NCI-H524 (cell line): ENCODE measurements at places on chromosomes 6 and 20.

GRCh38 chr6:68711386-68712000 lies 76.4 kb downstream of the ADGRB3 start:
- no peak for DNase-seq

DNA sequence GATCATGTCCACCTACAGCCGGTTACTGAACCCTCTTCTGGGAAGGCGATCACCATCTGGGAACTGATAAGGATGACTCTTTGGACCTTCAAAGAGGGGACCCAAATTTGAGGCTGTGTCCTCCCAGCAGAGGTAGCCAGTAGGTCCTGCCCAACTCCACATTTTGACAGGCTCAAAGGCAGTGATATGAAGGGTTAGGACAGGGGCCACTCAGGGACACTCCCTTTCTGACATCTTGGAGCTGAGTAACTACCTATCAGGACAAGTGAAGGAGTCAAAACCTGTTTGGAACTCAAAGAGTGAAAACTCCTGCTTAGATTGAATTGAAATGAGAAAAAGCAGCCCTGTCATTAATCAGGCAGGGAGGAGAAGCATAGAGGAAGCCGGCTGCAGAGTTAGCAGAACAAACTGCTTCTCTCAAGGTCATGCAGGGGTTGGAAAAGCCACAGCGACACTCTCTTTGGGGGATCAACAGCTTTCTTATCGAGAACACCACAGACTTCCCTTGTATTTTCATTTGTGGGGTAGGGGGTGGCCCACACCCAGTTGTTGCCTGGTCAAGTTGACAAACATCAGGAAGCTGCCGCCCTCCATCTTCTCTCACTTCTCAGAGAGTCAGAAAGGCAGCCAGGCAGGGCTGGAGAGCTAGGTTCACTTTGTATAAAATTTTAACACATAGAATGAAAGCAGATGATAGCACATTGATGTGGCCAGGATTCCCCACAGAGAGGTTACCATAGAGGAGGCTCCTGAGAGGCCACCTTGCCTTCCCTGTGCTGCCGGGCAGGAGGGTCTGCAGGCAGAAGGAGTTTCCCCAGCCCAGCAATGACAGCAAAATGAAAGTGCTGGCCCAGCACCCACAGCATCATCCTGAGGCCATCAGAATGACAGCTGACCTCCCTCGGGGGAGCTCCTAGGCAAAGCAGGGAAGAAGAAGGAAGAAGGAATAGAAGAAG lies 47.6 kb downstream of the AGPAT4 start:
- no peak for DNase-seq

- DNase-seq: no peak
Observed at GRCh38 chr6:34115403-34115795, 30.5 kb downstream of the GRM4 start.

DNA sequence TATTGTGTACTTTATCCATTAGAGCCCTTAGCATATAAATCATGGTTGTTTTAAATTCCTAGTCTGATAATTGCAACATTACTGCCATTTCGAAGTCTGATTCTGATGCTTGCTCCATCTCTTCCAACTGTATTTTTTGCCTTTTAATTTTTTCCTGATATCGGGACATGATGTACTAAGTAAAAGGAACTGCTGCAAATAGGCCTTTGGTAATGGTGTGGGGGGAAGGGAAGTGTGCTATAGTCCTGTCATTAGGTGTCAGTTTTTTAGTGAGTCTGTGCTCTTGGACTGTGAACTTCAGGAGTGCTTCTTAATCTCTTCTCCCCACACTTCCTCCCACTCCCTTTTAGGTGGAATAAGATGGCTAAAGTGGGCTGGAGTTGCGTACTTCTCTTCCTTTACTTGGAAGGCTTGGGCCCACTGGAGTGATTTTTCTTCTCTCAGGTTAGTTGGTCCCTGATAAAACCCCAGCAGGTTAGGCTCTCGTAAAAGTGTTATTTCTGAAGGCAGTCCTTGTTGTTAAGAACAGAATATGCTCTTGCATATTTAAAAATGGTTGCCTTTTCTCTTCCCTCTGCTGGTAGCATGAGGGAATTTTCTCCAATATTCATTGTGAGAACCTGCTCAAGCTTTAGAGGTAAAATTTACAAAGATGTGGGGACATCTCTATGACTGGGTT lies 18.1 kb downstream of the STXBP5 start:
- no peak for DNase-seq

GRCh38 chr6:150099953-150100352 lies 31.0 kb upstream of the ULBP3 start:
- DNase-seq: no peak

DNA sequence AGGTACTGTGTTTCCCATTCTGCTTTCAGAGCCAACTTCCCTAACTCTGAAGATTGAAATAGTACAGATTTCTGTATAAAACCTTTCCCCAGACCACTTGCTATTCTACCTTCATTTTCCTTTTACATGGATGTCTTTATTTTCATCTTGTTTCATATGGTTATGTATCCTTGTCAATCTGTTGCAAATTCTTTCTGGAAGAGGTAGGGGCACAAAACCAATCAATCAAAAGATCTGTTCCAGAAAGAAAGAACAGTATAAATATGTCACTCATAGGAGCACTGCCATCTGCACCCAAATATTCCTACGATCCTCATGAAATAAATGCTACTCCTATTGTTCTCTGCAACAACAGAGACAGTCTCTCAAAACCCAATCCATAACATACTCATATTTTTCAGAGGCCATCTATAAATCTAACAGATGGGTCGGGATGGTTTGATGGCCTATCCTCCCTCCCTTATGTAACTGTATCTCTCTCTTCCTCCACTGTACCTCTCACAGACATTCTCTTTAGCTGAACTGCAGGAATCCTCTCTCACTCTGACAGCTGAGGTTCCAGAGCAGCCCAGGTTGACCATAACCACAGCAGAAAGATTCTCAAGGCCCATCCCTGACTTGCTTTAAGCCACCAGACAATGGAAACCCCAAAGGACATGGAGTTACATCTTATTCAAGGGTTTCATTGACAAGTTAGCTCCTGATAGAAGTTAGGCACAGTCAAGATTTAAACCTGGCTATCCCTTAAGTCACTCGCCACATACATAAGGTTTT lies 112.8 kb downstream of the ZMYND8 start:
- no peak for DNase-seq

DNA sequence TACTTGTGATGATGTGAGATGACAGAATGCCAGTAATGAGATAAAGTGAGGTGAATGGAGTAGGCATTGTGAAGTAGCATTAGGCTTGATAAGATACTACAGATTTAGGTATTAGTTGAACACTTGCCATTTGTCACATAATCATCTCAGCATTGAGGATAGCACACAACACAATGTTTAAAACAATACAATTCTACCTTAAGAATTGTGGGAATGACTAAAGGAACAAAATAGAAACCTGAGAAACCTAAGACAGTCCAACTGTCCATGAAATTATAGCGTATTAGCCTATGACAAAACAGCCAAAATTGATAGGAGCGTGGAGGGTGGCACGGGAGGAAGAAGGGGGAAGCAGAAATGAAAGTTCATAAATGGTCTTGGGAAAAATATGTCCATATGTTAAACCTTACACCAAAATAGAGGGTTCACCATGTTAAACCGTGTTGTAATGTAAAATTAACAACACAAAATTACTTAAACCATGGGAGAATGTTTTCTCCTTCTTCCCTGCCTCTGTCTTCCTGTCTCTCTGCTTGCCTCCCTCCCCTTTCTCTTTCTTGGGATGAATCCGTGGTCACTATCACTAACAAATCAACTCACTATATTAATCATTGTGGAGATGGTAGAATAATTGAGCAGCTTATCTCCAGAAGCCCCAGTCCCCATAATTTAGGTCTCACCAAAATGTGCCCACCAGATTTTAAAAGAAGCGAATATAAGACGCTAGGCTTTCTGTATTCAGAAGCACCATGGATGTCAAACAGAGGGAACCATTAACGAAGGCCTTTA lies 33.0 kb upstream of the HFE start:
- no peak for DNase-seq

DNA sequence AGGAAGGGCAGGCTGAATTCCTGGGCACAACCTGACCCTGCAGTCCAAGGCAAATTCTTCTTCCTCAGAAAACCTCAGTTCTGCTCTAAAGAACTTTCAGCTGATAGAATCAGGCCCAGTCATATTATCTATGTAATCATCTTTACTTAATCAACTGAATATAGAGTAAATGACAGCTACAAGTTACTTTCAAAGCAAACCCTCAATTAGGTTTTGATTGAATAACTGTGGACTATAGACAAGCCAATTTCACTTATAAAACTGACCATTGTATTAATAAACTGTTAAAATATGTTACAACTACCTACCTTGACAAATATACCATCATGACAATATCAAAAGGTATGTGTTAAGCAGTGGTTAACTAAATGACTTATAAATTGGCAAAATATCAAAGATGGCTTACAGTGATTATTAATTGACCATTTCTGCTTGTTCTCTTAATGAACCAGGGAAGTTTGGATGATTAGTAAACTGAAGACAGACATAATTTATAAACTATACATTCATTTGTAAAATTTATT lies 46.1 kb upstream of the ADGRF5 start:
- no peak for DNase-seq

- DNase-seq: no peak
Observed at GRCh38 chr6:138596126-138596525, 96.8 kb upstream of the NHSL1 start.

DNA sequence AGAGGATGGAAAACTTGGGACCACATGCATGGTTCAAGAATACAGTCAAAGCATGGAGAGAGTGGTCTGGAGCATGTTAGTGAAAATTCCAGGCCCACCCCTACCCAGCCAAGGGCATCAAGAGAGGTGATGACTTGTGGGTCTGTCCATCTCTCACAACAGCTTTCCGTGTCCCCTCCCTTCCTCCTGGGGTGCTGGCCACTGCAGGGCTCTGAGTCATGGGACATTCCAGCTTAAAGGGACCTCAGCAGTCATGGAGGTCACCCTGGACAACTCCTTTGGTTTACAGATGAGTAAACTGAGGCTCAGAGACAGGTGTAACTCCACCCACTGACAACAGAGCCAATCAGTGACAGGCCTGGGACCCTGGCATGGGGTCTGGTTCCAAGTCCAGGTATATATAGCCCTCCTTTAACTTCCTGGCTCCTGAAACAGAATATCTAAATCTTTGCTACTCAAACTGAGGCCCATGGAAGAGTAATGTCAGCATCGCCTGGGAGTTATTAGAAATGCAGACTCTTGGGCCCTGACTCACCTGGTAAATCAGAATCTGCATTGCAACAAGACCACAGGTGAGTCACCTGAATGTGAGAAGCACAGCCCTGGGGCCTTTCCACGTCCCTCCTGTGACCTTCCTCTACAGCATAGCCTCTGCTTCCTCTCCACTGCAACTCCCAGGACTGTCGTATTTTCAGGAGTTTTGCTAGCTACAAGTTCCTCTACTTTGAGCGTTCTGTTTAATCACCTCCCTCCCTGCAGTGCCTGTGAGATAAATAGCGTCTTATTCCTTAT lies 170.2 kb downstream of the ZDHHC14 start:
- DNase-seq: no peak
